Osteoblast (primary cell): ENCODE measurements at places on chromosomes 7 and 10.

- H3K36me3 ChIP-seq: no peaks in the 10 kb centered on the region
- H3K4me3 ChIP-seq: no peak overlapping the region
- H3K4me1 ChIP-seq: no peaks in the 10 kb centered on the region
- H3K27ac ChIP-seq: no peak overlapping the region
Observed at GRCh38 chr7:142616121-142616643, 133.1 kb upstream of the PRSS1 start.

GRCh38 chr7:100667331-100668068 lies 6.0 kb upstream of the GNB2 start:
- DNase-seq: peak; percentile 61
- no peaks in the 10 kb centered on the region for H3K36me3 ChIP-seq
- H3K27ac ChIP-seq: no peak overlapping the region
- peaks cover 2% of the 10 kb centered on the region for H3K27me3 ChIP-seq
- no peak overlapping the region for H3K4me3 ChIP-seq

DNA sequence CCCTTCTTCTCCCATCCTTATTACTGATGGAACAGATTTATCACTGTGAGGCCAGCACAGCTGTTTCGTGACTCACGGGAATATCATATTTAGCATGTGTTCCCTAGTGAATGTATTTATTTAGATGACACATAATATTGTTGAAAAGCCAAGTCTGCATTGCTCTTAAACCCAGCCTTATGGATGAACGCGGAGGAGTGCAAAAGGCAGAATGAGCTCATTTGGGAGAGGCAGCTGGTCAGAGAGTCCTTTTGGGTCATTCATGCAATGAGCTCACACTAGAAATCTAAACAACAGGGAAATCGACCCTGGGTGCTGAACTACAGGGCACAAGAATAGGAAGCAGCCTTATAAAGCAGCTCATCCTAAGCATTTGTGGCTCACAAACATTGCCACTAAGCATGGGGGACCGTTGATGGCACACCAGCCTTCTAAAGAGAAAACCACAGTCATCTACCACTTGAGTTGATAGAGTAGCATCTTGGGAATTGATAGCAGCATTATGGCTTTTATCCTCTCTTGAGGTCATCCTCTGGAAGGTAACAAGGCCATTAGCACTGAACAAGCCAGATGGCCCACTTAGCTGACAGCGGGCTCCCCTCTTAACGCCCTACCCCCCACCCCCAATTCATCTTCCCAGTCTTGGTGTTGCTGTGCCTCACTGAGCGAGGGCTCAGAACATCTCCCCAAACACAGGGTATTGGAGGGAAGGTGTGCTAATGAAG lies 32.9 kb upstream of the SDK1 start:
- H3K36me3 ChIP-seq: no peaks in the 10 kb centered on the region
- H3K27ac ChIP-seq: no peak overlapping the region
- DNase-seq: peak; percentile 77
- no peaks in the 10 kb centered on the region for H3K27me3 ChIP-seq
- H3K4me3 ChIP-seq: peak overlapping the region; percentile 2

DNA sequence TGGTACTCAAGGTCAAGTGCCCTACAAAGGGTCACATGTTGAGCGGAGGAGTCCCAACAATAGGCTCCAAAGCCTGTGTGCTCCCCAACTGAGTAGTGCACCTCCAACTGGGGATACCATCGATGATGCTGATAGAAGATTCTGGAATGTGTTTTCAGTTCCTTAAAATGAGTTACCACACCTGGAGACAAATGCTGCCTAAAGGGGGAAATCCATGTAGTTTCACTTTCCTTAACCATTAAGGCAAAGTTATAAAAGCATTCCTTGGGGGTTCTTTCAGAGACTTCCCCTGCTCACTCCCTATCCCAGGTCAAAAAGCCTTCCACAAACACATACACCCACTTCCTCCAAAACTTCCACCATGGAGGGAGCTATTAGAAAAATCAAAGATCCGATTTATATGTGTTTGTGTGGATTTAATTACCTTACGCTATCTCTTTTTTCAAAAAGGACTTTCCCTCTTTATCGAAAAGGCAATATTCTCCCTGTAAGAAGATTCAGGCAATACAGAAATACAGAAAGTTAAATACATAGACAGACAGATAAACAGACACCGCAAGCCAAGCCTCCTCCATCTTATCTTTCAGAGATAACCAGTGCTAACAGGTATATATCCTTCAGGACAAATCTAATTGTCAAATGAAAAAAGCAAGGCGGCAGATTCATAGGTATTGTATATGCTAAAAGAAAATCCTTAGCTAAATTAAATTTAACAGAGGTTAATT lies 135.9 kb upstream of the ASAH2 start:
- H3K36me3 ChIP-seq: no peaks in the 10 kb centered on the region
- no peak overlapping the region for H3K27ac ChIP-seq
- peaks cover 5% of the 10 kb centered on the region for H3K4me1 ChIP-seq
- no peaks in the 10 kb centered on the region for H3K27me3 ChIP-seq

DNA sequence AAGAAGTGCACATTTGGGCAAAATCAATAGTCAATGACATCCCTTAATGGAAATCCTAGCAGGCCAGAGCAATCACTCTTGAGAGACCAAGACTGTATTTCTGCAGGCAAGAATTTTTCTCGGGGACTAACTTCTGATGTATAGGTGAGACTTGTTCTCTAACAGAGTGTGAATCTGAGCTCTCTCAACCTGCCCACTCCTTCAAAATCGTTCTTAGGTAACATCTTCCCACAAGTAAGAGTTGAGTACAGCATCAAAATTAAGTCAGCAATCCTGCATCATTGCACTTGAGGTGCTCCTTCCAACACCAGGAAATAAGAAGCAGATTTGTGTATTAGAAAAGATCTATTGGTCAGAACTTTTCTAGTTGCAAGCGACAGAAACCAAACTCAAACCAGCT lies 25.6 kb upstream of the GFRA1 start:
- H3K36me3 ChIP-seq: no peaks in the 10 kb centered on the region
- no peaks in the 10 kb centered on the region for H3K4me1 ChIP-seq
- DNase-seq: no peak
- H3K27me3 ChIP-seq: no peaks in the 10 kb centered on the region
- H3K4me3 ChIP-seq: no peak overlapping the region

GRCh38 chr10:87054373-87055295 lies 34.5 kb downstream of the FAM25A start:
- H3K4me1 ChIP-seq: peaks cover 13% of the 10 kb centered on the region
- H3K4me3 ChIP-seq: peak overlapping the region; percentile 26
- H3K36me3 ChIP-seq: peaks cover 75% of the 10 kb centered on the region

DNA sequence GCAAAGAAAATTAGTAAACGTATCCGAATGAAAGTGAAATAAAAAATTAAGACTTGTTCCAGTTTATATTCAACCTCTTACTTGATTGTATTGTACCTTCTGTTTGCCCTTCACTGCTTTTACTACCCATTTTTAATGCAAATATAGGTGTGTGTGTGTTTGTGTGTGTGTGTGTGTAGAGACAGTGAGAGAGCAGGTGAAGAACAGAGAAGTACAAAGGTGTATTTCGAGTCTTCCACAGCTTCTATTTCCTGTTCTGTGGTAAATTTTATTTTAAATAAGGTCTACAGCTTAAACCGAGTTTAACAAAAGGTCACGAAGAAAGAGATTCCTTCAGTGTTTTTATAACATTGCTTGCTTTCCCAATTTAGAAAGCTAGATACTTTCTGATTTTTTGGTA lies 12.7 kb upstream of the SVIL start:
- DNase-seq: no peak
- peak overlapping the region; percentile 17 for H3K4me3 ChIP-seq
- H3K27ac ChIP-seq: peak overlapping the region; percentile 89
- peaks cover 67% of the 10 kb centered on the region for H3K4me1 ChIP-seq
